GM12891 (cell line): ENCODE measurements at places on chromosomes 16 and 17.
A peak's percentile ranks its signal among the peaks of the same experiment; 100 is the strongest.

DNA sequence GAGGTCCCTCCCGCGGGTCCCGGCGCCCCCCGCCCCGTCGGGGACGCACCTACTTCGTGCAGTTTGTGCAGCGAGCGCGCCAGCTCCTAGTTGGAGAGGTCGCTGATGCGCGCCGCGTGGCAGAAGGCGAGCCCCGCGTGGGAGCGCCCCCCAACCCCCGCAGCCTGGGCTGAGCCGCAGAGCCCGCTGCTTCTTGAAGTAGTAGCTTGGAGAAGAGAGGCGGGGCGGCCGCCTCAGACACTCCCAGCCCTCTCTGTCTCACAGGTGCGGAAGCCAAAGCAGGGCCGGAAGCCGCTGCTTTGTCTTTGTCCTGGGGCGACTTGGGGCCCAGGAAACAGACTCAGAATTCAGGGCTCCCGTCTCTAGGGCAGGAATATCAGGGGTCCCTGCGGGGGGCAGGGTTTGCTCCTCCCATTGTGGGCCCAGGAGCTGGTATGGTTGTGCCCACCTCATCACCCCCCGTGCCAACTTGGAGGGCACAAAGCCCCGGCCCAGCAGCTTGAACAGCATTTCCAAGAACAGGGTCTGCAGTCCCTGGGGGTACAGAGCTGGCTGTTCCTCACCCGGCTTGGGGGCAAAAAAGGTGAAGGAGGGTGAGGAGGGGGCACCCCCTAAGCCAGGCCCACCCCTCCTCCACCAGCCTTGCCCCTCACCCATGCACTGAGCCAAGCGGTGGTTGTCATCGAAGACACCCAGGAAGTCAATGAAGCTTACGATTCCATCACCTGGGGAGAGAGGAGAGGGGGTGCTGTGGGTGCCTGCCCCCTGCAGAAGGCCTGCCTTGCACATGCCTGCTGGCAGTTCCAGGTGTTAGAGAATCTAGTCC is 13.5 kb downstream of the SPATA32 start:
- DNase-seq, result peak; percentile 93

DNA sequence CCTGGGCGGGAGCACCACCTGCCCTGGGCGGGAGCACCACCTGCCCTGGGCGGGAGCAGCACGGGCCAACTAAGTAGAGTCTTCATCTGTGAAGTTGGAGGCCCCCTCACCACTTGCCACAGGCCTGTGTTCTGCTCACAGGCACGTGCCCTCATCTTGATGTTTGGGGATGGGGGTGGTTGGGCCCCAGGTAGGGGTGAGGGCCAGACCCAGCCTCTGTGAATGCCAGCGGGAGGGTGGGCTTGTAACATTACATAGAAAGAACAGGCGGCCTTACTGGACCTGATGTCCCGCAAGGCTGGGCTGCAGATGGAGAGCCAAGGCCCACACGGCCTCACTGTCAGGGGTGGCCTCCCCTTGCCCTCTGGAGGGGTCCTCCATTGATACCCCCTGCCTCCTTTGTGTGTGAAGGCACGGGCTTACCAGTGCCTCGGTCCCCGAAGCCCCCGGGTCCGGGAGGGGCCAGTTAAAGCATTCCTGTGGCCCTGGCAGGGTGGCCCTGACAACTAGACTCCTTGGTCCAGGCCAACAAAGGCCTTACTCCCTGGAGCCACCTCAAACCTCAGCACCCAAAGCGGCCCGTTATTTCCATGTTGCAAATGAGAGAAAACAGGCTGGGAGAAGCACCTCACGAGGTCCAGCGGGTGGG is 1.1 kb upstream of the SLC16A3 start:
- DNase-seq, result no peak

DNA sequence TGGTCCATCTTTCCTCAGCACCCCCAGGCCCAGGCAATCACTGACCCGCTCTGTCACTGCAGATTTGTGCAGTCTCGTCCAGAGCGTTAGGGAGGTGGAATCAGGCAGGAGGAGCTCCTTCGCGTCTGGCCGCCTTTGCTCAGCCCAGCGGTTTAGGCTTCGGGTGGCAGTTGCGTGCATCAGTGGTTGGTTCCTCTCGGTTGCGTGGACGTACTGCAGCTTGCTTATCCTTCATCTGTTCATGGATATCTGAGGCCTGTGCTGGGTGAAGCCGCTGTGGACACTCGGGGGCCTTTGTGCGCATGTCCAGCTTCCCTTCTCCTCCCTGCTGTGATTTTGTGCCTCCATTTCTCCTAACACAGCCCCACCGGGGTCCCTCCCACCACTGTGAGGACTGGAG is 4.7 kb upstream of the P2RX1 start:
- no peak for DNase-seq

DNA sequence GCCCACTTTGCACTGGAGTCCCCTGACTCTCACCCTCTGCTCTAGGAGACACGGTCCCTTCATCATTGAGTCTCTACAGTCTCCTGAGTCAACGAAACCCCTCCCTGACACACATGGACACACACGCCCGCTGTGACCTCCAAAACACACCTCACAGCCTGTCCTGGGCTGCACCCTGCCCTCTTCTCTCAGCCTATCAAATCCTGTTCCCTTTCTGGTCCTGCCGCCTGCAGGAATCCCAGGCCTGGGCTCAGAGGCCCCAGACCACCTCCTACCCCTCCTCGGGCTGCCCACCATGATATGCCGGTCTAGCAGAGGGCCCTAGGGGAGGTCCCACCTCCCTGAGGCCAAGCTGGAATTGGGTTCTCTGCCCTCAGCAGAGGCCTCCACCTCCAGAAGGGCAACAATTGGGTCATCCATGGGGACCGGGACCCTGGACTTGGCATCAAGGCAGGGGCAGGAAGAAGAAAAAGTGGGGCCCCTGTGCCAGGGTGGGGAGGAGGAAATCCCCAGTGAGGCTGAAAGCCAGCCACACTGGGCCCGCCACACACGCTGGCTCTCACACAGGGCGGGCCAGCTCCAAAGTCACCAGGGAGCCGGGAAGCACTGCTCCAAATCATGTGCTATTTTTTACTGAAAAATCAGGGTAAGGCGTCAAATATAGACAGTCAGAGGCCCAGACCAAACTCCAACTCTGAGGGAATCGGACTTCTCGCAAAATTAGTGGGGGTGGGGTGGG is 3.4 kb downstream of the PPP1R9B start:
- no peak for DNase-seq

GRCh38 chr17:67379251-67379630 is 2.2 kb downstream of the PITPNC1 start:
- DNase-seq, result no peak

DNA sequence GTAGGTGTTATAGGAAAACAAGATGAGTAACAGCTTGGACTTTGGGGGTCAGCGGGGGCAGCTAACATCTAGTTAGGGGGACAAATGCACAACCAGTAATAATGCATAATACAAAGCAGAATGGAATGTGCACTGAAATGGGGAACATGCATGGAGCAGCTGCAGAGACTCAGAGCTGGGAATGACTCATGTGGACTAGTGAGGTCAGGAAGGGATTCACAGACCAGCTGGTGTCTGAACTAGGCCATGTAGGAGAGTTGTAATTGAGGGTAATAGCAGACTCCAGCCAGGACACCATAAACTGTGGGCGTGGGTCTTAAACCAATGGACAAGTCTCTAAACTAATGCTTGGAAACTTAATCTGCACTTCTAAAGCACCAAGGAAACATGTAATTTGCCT is 176.8 kb upstream of the ASIC2 start:
- DNase-seq, result no peak

- DNase-seq, result no peak
Measured at GRCh38 chr17:74523308-74523707, 8.0 kb downstream of the CD300LB start.

- peak; percentile 93 for DNase-seq
Measured at GRCh38 chr16:75265911-75266701, 14.7 kb upstream of the BCAR1 start.

DNA sequence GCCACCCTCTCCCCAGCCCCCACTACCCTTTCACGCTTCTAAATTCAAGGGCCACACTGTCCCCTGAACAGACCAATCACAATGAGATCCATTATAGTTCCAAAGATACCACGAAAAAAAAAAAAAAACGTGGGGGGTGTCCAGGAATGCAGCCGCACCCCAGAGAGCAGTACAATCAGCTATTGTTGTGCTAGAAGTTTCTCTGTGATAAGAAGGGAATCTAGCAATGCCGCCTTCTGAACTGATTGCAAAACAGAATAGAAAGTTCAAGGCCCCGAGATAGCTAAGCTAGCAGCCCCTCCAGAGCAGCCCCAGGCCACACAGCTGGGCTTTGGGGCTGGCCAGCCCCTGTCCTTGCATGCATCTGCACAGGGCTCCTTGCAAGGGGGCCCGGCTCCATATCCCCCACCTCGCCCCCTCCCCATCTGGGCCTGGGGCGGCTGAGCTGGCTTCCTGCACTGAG is 86.9 kb upstream of the CBX4 start:
- no peak for DNase-seq

GRCh38 chr17:34837876-34838478 is 123.3 kb downstream of the CCT6B start:
- no peak for DNase-seq

DNA sequence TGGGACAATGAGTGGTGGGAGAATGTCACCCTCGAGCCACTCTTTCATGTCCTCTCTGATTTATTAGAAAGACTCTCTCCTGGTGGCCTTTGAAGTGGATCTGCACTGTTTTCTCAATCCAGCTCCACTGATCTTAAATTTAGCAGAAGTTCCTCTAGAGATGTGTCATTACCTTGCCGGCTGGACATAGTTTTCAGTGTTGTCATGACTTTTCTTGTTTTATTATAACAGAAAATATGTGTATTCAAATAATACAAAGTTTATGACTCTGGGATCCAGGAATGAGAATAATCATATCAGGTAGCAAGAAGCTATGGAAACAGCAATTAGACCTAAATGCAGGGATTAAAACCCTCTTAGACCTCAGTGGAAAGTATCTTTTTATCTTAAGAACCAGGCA is 247.5 kb upstream of the ELAC2 start:
- no peak for DNase-seq

DNA sequence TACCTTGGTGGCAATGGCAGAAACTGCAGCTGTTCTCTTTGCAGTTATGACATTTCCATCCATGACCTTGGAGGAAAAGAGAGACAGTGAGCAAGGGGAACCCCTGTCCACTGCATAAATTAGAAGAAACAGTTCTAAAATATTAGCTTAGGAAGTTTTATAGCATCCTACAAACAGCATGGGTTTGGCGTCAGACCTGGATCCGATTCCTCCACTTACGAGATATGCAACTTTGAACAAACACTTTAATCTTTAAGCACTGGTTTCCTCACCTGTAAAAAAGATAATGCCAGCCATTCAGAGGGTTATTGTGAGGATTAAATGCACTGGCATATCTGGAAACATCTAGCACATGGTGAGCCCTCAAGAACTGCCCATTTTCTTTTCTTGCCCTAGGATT is 2.6 kb downstream of the CRYM start:
- DNase-seq, result no peak

- no peak for DNase-seq
Measured at GRCh38 chr17:46977348-46977747, 1.7 kb downstream of the RPRML start.

- peak; percentile 63 for DNase-seq
Measured at GRCh38 chr17:70168977-70169708, at the start of gene KCNJ2. Gene KCNJ2 (plus strand): TSS chr17:70169532. CDS start chr17:70175040, 5,508 bp downstream.

DNA sequence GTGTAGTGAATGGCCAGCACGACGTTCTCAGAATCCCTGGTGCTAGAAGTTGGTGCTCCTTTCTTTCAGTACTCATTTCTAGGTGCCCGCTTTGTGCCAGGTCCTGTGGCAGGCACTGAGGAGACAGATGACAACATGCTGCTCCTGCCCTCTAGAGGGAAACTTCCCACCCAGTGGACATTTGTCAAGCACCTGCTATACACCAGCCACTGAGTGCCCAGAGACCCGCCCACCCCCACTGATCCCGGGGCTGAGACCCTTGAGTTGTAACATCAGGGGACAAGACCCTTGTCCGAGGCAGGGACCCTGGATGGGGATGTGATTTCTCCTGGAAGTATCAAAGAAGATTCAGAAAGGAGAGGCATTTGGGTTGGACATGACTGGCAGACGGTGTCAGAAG is 25.1 kb downstream of the UNC13D start:
- DNase-seq, result peak; percentile 7

- DNase-seq, result no peak
Measured at GRCh38 chr16:74261068-74261467, 35.5 kb upstream of the PSMD7 start.

DNA sequence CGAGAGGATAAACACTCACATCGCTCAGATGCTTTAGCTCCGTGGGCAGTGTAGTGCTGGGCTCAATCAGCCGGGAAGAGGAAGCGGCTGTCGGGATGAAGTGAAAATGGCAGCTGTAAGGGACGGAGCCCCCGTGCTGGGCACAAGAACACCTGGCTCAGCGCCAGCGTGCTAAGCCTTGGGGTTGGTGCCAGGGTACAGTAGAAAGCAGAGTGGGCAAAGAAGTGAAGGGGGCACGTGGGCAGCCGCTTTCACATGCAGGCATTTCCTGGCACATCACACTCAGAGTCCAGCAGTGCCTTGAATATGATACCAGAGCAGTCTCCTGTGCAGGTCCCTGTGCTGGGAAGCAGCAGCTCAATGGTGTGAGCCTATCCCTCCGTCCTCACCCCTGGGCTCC is 51.1 kb upstream of the FOXF1 start:
- no peak for DNase-seq

DNA sequence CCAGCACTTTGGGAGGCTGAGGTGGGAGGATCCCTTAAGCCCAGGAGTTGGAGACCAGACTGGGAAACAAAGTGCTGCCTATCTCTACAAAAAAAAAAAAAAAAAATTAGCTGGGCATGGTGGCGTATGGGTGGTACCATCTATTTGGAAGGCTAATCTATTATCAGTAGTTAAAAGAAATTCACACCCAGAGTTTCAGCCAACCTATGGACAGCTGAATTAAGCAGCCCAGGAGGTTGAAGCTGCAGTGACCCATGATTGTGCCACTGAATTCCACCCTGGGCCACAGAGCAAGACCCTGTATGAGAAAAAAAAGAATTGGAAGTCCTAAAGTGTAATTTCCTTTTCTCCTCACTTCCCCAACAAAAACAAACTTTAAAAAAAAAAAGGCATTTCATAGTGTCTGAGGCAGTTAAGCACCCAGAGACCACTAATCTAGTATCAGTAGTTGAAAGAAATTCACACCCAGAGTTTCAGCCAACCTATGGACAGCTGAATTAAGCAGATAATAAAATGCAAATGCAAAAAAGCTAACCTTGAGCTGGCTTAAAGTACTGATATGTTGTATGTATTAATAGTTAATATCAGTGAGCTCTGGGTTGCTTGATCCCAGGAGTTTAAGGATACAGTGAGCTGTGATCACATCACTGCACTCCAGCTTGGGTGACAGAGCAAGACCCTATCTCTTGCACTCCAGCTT is 18.1 kb downstream of the CLTC start:
- no peak for DNase-seq

GRCh38 chr17:15261802-15262290 is 3.3 kb downstream of the PMP22 start:
- no peak for DNase-seq

DNA sequence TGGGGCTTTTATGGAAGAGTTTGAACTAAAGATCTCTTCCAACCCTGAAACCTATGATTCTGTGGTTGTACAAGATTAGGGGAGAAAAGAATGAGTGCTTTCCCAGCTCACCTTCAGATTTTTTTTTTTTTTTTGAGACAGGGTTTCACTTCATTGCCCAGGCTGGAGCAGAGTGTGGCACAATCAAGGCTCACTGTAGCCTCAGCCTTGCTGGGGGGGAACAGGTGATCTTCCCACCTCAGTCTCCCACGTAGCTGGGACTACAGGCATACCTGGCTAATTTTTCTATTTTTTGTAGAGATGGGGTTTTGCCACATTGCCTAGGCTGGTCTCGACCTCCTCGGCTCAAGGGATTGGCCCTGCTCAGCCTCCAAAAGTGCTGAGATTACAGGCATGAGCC is 21.8 kb upstream of the ITGB3 start:
- DNase-seq, result no peak

- DNase-seq, result no peak
Measured at GRCh38 chr17:19554393-19554792, 20.7 kb downstream of the SLC47A1 start.

GRCh38 chr17:44847586-44847985 is at the start of gene HIGD1B:
Gene HIGD1B (plus strand): TSS chr17:44847883. CDS start chr17:44848153, 270 bp downstream.
- no peak for DNase-seq
